ENCODE measurements at places on chromosomes 16 and 17.

DNA sequence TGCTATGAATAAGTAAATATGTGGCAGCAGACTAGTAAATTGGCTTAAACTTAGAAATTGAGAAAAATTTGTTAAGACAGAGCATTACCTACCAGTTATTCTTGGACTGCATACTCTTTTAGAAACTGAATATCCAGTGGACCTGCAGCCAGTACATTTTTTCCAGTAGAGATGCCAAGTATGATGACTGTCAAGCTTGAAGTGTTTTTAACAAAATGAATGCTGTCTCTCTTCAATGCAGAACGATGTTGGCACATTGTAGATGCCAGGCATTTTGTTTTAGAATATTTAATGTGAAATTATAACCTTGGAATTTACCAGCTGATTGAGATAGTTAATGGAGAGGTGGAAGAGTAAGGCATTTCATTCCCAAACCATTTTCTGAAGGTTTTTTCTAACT is 52.5 kb downstream of the NFAT5 start:
- no peaks in the 10 kb centered on the region for H3K36me3 ChIP-seq
- no peaks in the 10 kb centered on the region for H3K27me3 ChIP-seq
- no peaks in the 10 kb centered on the region for H3K4me1 ChIP-seq
- H3K4me3 ChIP-seq = no peak overlapping the region
- DNase-seq = no peak

GRCh38 chr17:77076124-77076830 is 64.5 kb upstream of the SEC14L1 start:
- no peak for DNase-seq
- no peaks in the 10 kb centered on the region for H3K36me3 ChIP-seq
- H3K4me3 ChIP-seq = no peak overlapping the region
- H3K27me3 ChIP-seq = no peaks in the 10 kb centered on the region
- no peak overlapping the region for H3K27ac ChIP-seq

DNA sequence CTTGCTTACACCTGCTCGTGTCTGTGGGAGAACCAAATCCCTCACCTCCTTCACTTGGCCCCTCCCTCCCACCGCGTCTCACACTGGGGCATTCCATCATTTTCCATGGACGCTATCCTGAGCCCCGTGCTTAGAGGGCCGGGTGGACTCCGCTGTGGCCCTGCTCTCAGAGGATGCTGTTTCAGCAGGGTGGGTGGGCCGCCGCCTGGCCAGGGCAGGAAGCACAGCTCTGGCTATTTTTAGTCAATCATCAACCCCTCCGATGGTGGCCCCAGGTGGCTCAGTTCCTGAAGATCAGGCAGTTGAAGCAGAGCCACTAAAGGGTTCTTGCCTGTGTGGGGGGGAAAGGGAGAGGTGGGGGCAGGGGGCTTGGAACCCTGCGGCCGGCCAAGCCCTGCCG is 230.3 kb downstream of the ENGASE start:
- no peaks in the 10 kb centered on the region for H3K4me1 ChIP-seq
- no peaks in the 10 kb centered on the region for H3K27me3 ChIP-seq
- no peak overlapping the region for H3K4me3 ChIP-seq
- DNase-seq = no peak

DNA sequence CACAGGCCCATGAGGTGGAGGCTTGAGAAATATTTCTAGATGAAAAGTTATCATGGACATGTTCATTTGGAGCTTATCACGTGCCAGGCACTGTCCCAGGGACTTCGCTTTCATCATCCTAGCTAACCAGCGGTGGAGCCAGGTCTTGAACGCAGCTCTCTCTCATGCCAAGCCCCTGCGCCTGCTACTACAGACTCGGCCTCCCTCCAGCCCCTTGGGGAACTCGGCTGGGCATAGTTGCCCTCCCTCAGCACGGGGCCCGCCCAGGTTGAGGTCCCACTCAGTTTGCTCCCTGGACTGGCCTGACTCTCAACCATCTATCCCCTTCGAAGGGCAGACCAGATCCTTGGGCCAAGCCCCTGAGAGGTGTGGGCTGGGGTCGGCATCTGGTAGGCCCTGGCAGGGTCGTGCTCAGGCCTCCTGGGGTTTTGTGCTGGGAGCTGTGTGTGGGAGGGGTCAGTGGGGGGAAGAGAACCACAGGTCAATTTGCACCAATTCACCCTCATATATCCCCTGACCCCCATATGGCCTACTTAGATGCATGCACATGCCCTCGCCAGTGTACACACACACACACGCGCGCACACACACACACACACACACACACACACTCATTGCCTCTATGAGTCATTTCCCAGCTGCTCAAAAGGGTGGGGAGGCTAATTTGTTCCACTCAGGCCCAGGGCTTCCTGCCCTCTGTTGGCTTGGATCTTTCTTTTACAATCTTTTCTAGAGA is 12.1 kb upstream of the SCN4A start:
- peak; percentile 75 for DNase-seq
- H3K4me3 ChIP-seq = no peak overlapping the region

DNA sequence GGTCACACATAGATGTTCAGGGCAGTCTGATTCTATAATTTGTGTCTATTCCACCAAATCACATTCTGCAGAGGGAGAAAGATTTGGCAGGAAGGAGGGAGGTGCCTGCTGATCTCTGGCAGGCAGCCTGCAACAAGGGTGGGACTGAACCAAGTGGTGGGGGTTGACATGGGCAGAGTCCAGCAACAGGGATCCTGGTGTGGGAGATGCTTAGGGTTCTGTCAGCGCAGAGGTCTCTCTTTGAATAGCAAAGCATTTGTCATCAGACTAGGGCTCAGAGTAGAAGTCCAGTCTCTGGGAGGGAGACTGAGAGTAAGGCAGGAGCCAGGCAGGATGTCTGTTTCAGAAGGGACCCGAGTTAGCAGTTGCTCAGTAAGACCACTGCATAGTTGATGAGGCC is 94.6 kb downstream of the UTP18 start:
- no peaks in the 10 kb centered on the region for H3K36me3 ChIP-seq
- H3K27ac ChIP-seq = no peak overlapping the region
- H3K4me3 ChIP-seq = no peak overlapping the region
- H3K4me1 ChIP-seq = no peaks in the 10 kb centered on the region
- no peaks in the 10 kb centered on the region for H3K27me3 ChIP-seq

GRCh38 chr16:80710918-80711317 is 93.5 kb downstream of the CDYL2 start:
- H3K4me3 ChIP-seq = no peak overlapping the region
- H3K27ac ChIP-seq = no peak overlapping the region
- H3K4me1 ChIP-seq = no peaks in the 10 kb centered on the region
- DNase-seq = no peak

- H3K4me3 ChIP-seq = no peak overlapping the region
- no peak overlapping the region for H3K27ac ChIP-seq
- no peaks in the 10 kb centered on the region for H3K27me3 ChIP-seq
- no peaks in the 10 kb centered on the region for H3K4me1 ChIP-seq
- no peak for DNase-seq
Measured at GRCh38 chr16:51337662-51338061, 186.6 kb upstream of the SALL1 start.

DNA sequence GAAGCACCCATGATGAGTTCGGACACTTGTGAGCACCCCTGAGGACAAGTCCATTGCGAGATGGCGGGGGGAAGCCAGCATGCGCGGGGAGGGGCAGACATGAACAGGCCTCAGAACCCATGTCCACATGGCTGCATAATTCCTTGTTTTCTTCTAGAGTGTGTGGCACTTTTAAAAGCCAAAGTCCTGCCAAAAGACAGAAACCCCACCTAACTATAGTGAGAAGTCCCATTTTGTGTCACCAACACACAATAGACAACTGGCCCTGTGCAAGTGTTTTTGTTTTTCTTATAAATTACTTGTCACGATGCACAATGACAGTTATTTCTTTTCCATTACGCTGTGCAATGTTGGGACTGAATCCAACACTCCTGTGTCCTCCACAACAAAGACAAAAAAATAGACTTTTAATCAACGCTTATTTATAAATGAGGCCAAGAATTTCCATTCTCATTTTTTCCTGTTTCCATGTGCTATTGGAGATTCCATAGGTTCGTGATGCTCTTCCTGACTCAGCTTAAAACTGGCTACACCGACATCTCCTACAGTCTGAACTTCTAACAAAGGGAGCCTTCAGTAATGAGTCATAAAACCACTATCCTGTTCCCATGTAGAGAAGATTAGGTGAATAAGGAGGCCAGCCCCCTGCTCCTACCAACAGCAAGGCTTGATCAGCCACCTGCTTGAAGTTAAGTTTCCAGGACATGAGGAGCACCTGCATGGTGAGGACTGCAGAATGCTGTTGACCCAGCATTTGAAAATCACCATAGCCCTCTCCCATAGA is 98.9 kb downstream of the ZNF423 start:
- no peak overlapping the region for H3K27ac ChIP-seq
- H3K27me3 ChIP-seq = no peaks in the 10 kb centered on the region
- H3K36me3 ChIP-seq = no peaks in the 10 kb centered on the region
- peaks cover 21% of the 10 kb centered on the region for H3K4me1 ChIP-seq

DNA sequence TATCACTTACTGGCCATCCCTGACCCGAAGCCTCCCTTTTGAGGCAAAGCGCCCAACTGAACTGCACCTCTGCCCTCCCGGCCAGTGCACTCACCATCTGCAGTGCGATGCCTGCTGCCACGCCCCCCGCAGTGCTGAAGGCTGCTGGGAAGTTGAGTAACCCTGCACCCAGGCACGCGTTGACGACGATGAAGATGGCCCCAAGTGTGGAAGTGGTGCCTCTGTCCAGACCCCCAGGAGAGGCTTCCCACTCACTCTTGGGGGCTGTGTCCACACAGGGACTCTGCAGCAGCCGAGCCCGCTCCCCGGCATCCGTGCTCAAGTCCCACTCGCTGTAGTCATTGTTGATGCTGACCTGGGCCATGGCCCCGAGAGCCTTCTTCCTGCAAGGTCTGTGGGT is 4.8 kb downstream of the SLC38A7 start:
- no peaks in the 10 kb centered on the region for H3K27me3 ChIP-seq
- H3K4me1 ChIP-seq = peaks cover 15% of the 10 kb centered on the region
- H3K36me3 ChIP-seq = peaks cover 27% of the 10 kb centered on the region
- no peak overlapping the region for H3K27ac ChIP-seq
- H3K4me3 ChIP-seq = no peak overlapping the region
- no peak for DNase-seq

GRCh38 chr16:72924537-72924926 is 123.4 kb downstream of the ZFHX3 start:
- H3K4me1 ChIP-seq = peaks cover 40% of the 10 kb centered on the region
- H3K27me3 ChIP-seq = no peaks in the 10 kb centered on the region
- H3K36me3 ChIP-seq = no peaks in the 10 kb centered on the region
- peak; percentile 71 for DNase-seq
- H3K4me3 ChIP-seq = no peak overlapping the region
- H3K27ac ChIP-seq = peak overlapping the region; percentile 11

- H3K4me1 ChIP-seq = no peaks in the 10 kb centered on the region
- no peaks in the 10 kb centered on the region for H3K36me3 ChIP-seq
- H3K27me3 ChIP-seq = no peaks in the 10 kb centered on the region
- DNase-seq = no peak
- no peak overlapping the region for H3K4me3 ChIP-seq
Measured at GRCh38 chr17:17391668-17392370, 85.0 kb upstream of the MED9 start.

DNA sequence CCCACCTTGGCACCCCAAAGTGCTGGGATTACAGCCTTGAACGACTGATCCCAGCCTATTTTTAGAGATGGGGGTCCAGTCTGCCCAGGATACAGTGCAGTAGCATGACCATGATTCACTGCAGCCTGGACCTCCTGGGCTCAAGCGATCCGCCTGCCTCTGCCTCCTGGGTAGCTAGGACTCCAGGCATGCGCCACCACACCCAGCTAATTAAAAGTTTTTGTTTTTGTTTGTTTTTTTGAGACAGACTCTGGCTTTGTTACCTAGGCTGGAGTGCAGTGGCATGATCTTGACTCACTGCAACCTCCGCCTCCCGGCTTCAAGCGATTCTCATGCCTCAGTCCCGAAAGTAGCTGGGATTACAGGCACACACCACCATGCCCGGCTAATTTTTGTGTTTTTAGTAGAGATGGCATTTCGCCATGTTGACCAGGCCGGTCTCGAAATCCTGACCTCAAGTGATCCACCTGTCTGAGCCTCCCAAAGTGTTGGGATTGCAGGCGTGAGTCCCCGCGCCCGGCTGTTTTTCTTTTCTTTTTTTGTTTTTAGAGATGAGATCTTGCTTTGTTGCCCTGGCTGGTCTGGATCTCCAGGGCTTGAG is 2.3 kb upstream of the PAFAH1B1 start:
- no peaks in the 10 kb centered on the region for H3K36me3 ChIP-seq
- no peaks in the 10 kb centered on the region for H3K27me3 ChIP-seq
- H3K27ac ChIP-seq = no peak overlapping the region
- DNase-seq = no peak
- H3K4me3 ChIP-seq = no peak overlapping the region
- peaks cover 27% of the 10 kb centered on the region for H3K4me1 ChIP-seq

DNA sequence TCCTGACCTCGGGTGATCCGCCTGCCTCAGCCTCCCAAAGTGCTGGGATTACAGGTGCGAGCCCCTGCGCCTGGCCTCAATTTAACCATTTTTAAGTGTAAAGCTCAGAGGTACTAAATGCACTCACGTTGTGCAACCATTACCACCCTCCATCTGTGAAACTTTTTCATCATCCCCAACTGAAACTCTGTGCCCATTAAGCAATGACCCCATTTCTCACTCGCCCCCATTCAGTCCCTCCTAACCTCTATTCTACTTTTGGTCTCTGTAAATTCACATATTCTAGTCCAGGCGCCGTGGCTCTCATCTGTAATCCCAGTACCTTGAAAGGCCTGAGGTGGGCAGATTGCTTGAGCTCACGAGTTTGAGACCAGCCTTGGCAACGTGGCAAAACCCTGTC is 8.3 kb upstream of the SPNS3 start:
- no peaks in the 10 kb centered on the region for H3K36me3 ChIP-seq
- H3K27ac ChIP-seq = no peak overlapping the region
- peaks cover 24% of the 10 kb centered on the region for H3K4me1 ChIP-seq
- H3K27me3 ChIP-seq = no peaks in the 10 kb centered on the region
- no peak overlapping the region for H3K4me3 ChIP-seq
- DNase-seq = no peak

GRCh38 chr17:29504711-29505110 is 62.1 kb downstream of the ABHD15 start:
- DNase-seq = no peak
- no peak overlapping the region for H3K4me3 ChIP-seq
- H3K36me3 ChIP-seq = peaks cover 73% of the 10 kb centered on the region
- no peaks in the 10 kb centered on the region for H3K27me3 ChIP-seq

- H3K36me3 ChIP-seq = no peaks in the 10 kb centered on the region
- H3K27ac ChIP-seq = no peak overlapping the region
- peaks cover 4% of the 10 kb centered on the region for H3K27me3 ChIP-seq
- H3K4me3 ChIP-seq = no peak overlapping the region
- H3K4me1 ChIP-seq = peaks cover 28% of the 10 kb centered on the region
Measured at GRCh38 chr16:89034971-89035668, 58.1 kb upstream of the CBFA2T3 start.

DNA sequence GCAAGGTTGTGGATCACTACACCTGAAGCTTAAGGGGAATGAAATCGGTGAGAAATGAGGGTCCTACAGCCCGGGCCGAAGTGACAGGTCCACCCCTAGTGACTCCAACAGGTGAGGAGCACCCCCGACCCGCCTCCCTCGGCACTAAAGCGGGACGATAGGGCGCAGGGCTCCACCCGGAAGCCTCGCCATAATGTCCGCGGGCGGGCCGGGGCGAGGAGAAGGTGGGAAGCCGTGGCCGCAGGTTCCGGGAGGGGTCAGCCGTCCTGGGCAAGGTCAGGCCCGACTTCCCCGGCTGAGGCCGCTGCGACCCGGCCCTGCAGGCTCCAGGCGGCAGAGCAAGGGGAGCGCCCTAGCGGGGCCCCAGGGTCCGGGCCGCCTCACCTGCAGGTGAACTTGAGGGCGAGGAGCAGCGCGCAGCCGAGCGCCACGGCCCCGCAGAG is 543 bp downstream of the TXNDC11 start:
- H3K27ac ChIP-seq = peak overlapping the region; percentile 99
- H3K4me1 ChIP-seq = peaks cover 42% of the 10 kb centered on the region
- H3K27me3 ChIP-seq = no peaks in the 10 kb centered on the region
- peaks cover 2% of the 10 kb centered on the region for H3K36me3 ChIP-seq
- H3K4me3 ChIP-seq = peak overlapping the region; percentile 99

GRCh38 chr17:76155988-76156661 is 15.1 kb upstream of the FOXJ1 start:
- H3K4me1 ChIP-seq = no peaks in the 10 kb centered on the region
- H3K4me3 ChIP-seq = no peak overlapping the region
- H3K27ac ChIP-seq = no peak overlapping the region
- no peaks in the 10 kb centered on the region for H3K36me3 ChIP-seq
